ENCODE measurements at places on chromosomes 16 and 17.

GRCh38 chr17:40062329-40063186 lies at the start of gene THRA:
THRA (plus strand) TSS chr17:40062965; CDS start chr17:40074489, 11,524 bp downstream.
- peak; percentile 66 for DNase-seq

- DNase-seq, result no peak
Measured at GRCh38 chr17:40303009-40303657, 5.8 kb upstream of the RARA start.

DNA sequence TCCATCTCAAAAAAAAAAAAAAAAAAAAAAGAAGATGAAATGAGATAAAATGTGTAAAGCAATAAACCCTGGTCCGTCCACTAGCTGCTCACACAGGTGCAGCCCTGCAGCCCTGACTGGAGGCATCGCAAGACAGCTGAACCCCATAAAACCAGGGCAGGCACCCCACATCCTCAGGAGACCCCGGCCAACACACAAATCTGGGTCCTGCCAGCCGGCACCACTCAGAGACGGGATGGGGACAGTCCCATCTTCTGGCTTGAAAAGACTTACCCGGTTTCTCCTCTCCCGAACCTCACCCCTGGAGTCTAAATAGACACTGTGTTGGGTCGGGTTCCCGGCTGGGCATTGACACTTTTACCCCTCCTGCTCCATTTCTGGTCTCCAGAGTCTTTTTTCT lies 52.7 kb upstream of the TNRC6C start:
- DNase-seq, result no peak

DNA sequence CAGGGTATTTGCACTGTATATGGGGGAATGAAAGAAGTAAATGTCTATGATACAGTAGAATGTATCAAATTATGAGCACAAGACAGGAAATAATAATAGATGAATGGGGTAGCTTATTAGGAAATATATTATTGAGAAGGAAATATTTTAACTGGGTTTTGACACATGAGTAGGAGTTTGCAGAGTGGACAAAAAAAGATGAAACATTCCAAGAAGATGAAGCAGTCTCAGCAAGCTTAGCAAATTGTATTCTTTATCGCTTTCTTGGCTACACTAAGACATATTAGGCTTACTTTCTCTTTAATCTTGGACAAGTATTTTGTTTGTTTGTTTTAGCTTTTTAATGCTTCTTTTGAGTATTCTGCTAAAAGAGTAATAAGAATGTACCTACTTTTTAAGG lies 1.3 kb upstream of the KRTAP4-9 start:
- DNase-seq, result no peak

DNA sequence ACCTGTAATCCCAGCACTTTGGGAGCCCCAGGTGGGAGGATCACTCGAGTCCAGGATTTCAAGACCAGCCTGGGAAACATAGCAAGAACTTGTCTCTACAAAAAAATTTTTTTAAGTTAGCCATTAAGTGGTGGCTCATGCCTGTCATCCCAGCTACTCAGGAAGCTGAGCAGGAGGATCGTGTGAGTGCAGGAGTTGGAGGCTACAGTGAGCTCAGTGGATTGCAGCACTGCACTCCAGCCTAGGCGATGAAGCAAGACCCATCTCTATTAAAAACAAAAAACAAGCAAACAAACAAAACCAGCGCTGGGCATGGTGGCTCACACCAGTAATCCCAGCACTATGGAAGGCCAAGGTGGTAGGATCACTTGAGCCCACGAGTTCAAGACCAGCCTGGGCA lies 38.0 kb downstream of the HEATR3 start:
- no peak for DNase-seq

DNA sequence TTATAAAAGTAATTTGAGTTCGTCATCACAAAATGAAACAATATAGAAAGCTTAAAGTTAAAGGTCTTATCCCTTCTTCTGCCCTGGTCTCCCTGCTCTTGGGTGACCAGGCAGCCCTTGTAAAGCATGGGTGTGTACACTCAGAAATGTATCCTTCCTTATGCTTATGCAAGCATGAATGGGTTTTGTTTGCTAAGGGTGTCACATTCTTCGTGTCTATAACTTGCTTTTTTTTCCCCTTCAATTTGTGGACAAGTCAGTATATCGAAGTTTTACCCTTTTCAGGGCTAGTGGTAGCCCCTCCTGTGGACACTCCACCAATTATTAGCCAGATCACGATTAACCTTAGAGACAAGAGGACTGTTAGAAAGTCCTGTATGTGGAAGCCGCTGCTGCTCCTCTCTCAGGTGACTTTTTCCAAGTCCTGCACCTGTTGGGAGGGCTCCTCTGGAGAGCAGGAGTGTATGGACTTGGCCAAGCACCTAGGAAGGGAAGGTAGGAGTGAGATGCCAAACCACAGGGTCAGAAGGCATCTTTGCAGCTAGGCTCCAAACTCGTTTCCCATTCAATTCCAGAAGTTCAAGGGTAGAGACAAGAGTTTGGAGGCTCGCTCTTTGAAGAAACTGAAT lies 50.9 kb downstream of the LDHD start:
- DNase-seq, result no peak

GRCh38 chr16:66517586-66518263 lies 32.2 kb downstream of the TK2 start:
- DNase-seq, result no peak

GRCh38 chr16:28279006-28279405 lies 13.3 kb upstream of the SBK1 start:
- DNase-seq, result no peak

GRCh38 chr17:33686171-33686570 lies 393.1 kb upstream of the ASIC2 start:
- DNase-seq, result peak; percentile 12

GRCh38 chr17:79517827-79518584 lies 92.8 kb downstream of the RBFOX3 start:
- no peak for DNase-seq

GRCh38 chr16:77353587-77354263 lies 81.1 kb downstream of the ADAMTS18 start:
- DNase-seq, result no peak

- no peak for DNase-seq
Measured at GRCh38 chr17:8614988-8615387, 15.5 kb downstream of the MYH10 start.

- DNase-seq, result no peak
Measured at GRCh38 chr16:473046-474043, 47.9 kb downstream of the RAB11FIP3 start.

- DNase-seq, result no peak
Measured at GRCh38 chr17:48174833-48175523, 67.4 kb downstream of the SNX11 start.

- DNase-seq, result no peak
Measured at GRCh38 chr16:66516509-66516807, 33.5 kb downstream of the TK2 start.

GRCh38 chr16:82699711-82700495 lies 73.1 kb downstream of the CDH13 start:
- DNase-seq, result no peak

DNA sequence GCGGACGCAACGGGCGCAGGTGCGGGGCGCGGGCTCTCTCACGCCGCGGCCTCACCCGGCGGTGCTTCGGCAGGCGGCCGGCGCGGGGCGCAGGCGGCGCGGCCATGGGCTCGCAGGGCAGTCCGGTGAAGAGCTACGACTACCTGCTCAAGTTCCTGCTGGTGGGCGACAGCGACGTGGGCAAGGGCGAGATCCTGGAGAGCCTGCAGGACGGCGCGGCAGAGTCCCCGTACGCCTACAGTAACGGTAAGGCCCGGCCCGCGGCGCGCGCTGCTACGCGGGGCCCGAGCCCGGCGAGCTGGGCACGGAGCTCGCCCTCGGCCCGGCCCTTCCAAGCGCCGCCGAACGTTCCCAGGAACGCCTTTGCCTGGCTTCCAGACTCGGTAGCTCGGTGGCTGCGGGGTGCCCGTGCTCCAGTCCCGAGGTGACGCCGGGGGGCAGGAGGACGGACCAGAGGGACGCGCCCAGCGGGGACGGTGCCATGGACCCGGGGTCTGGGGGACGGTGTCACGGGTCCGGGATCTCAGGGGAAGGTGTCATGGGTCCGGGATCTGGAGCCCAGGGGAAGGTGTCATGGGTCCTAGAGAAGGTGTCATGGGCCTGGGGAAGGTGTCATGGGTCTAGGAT lies 435 bp downstream of the RAB40C start:
- DNase-seq, result no peak

DNA sequence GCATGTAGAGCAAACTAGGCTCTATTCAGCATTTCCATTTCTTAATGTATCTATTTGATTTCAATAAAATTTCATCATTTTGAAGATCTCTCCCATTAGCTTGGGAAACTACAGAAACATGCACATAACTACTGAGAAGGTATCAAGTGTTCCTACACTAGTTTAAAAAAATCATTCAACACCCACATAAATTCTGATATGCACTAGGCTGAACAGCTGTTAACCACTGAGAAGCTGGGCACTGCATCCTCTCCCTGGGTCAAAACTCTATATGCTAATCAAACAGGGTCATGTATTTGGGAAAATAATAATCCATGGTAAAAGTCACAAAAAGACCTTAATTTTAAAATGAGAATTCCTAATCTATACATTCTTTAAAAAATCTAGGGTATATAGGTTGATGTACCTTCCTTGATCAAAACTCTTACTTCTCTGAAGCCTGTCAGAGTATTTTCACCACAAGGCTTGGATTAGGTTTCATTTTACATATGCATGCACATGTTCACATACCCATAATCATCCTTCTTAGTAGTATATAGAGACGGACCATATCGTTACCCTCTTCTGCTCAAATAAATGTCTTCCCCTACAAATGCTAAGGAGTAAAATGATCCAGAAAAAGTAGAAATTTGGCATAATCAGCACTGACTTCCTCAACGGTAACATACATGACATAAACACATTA lies 57.2 kb downstream of the KANSL1 start:
- DNase-seq, result no peak

Data from activated T-cell treated with anti-CD3 and anti-CD28 coated beads for 48 hours (primary cell).